ENCODE measurements at places on chromosomes 2 and 18. TPM values are rescaled to one million over a fixed set of nuclear protein-coding genes. Genes with fewer than 3 reads are reported as not detected.

DNA sequence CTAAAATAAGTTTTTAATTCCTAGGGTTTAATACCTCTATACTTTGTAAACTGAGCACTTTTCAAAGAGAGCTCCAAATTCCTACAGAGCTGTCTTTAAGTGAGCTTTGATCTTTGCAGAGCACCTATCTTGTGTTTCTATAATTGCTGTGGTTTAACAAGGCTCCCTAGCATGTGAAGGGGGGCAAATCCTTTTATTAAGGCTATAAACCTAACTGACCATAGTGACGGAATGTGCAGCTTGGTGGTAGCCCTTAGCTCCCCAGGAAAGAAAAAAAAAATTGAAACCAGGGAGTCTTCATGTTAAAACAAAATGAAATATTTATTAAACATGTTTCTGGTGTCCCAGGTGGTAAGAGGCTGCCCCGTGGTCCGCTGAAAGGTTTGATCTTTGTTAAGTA is 78.6 kb upstream of the ETAA1 start:
- H3K4me3 ChIP-seq, result no peak overlapping the region
- H3K27ac ChIP-seq, result no peak overlapping the region
- DNase-seq, result no peak
- H3K36me3 ChIP-seq, result no peaks in the 10 kb centered on the region
- no peaks in the 10 kb centered on the region for H3K27me3 ChIP-seq

DNA sequence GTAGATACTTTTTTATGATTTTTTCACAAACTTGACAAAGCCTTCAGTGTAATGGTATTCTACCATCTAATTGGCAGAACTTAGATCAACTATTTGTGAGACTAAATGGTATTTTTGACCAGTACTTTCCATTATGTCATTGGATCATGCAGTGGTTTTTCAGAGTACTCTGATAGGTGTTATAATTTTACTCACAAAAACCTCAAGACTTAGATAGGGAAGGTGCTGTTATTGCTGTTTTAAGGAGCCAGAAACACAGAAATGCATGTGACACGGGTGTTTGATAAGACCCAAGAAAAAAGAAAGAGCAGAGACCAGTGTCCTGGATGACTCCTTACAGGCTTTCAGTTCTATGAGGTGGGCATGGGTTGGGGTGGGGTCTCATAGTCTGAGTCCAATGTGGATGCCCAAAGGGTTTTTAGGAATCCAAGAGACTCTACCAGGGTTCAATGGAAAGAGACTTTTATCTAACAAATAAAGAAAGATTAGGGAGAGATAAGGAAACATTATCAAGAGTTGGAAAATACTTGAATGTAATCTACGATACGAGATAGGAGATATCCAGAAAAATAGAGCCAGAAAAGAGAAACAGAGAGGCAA is 31.3 kb downstream of the SP140 start:
- H3K27me3 ChIP-seq, result no peaks in the 10 kb centered on the region
- no peaks in the 10 kb centered on the region for H3K36me3 ChIP-seq
- H3K4me3 ChIP-seq, result no peak overlapping the region
- no peak for DNase-seq

GRCh38 chr2:149068996-149069888 is 30.7 kb downstream of the LYPD6B start:
- no peak overlapping the region for H3K27ac ChIP-seq
- H3K36me3 ChIP-seq, result no peaks in the 10 kb centered on the region
- no peak for DNase-seq
- H3K27me3 ChIP-seq, result no peaks in the 10 kb centered on the region

DNA sequence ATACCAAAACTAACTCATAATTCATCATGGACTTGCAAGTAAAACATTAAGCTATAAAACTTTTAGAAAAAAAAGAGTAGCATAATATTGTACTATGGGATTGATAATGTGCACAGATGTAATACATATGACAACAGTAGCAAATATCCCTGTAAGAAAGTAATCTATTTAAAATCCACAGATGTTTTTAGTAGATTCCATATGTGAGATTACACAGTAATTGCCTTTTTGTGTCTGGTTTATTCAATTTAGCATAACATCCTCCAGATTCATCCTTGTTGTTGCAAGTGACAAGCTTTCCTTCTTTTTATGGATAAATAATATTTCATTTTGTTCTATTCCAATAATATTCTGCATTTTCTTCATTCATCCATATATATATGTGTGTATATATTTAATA is 278.2 kb upstream of the LRRTM4 start:
- DNase-seq, result no peak
- H3K4me3 ChIP-seq, result no peak overlapping the region
- H3K27me3 ChIP-seq, result no peaks in the 10 kb centered on the region
- no peak overlapping the region for H3K27ac ChIP-seq

Gene DNMT3A
- total RNA-seq, result 77.9 TPM

Gene B3GNT7
- total RNA-seq, result 0.16 TPM

DNA sequence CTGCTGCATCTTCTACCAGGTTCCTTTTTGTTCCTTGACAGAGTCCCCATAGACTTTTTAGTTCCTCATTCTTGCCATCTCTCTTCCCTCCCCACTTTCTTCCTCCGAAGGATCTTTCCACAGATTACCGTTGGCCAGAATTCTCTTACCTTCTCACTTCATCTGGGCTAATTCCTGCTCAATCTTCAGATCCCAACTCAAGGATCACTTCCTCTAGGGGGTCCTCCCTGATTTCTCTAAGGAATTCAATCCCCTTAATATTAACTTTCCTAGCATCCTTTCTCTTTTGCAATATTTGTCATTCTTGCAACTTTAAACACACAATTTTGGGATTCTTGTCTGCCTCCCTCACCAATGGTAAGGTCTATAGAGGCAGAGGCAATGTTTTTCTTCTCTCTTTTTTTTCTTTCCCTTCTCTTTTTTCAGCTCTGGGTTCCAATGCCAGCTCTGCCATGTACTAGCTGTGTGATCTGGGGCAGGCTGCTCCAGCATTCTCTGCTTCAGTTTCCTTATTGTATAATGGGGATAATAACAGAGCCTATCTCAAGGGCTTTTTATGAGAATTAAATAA is 5.4 kb upstream of the KCNE4 start:
- no peaks in the 10 kb centered on the region for H3K4me1 ChIP-seq
- H3K27me3 ChIP-seq, result no peaks in the 10 kb centered on the region
- no peak overlapping the region for H3K27ac ChIP-seq
- no peaks in the 10 kb centered on the region for H3K36me3 ChIP-seq
- no peak overlapping the region for H3K4me3 ChIP-seq

DNA sequence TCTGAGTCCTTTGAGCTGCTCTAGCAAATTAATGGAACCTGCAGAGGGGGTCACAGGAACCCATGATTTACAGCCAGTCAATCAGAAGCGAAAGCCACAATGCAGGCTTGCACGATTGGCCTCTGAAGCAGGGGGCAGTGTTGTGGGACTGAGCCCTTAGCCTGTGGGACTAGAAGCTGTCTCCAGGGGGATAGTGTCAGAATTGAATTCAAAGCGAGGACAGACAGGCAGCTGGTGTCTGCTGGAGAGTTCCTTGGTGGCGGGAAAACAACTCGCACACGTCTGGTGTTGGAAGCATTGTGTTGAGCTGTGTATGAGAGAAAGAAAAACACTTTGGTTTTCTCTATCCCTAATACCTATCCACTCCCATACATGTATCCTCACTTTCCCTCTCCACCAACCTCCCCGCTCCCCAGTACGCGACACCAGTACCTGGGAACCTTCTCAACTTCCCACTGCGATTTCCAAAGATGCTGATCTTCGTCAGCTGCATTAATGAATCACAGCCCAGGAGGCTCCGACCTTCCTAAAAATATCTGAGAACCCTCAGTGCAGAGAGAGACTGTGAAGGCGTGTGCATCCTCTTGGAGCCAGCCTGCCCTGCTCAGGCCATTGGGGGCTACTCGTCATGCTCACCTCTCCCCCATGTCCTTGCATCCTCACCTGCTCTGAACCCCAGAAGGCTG is 88.2 kb downstream of the HS1BP3 start:
- H3K27me3 ChIP-seq, result no peaks in the 10 kb centered on the region
- no peak overlapping the region for H3K27ac ChIP-seq
- no peak for DNase-seq
- no peaks in the 10 kb centered on the region for H3K36me3 ChIP-seq
- no peaks in the 10 kb centered on the region for H3K4me1 ChIP-seq
- H3K4me3 ChIP-seq, result no peak overlapping the region

DNA sequence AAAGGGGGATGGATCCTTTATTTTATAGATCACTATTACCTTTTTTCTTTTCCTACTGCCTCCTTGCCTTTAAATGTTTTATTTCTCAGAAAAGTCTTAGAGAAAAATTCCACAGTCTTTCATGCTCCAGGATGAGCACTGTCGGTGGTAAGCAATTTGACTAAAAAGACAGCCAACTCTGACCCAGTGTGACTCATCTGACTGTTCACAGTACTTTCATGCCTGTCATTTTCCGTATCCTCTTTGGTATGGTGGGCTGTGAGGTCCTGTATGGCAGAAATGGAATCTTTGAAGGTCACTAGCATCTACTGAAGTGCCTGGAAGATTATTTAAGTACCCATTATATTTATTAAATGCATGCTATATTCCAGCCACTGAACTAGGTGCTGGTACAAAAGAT is 2.1 kb upstream of the RFTN2 start:
- H3K36me3 ChIP-seq, result no peaks in the 10 kb centered on the region
- no peak for DNase-seq
- no peaks in the 10 kb centered on the region for H3K4me1 ChIP-seq
- no peak overlapping the region for H3K27ac ChIP-seq
- no peaks in the 10 kb centered on the region for H3K27me3 ChIP-seq

DNA sequence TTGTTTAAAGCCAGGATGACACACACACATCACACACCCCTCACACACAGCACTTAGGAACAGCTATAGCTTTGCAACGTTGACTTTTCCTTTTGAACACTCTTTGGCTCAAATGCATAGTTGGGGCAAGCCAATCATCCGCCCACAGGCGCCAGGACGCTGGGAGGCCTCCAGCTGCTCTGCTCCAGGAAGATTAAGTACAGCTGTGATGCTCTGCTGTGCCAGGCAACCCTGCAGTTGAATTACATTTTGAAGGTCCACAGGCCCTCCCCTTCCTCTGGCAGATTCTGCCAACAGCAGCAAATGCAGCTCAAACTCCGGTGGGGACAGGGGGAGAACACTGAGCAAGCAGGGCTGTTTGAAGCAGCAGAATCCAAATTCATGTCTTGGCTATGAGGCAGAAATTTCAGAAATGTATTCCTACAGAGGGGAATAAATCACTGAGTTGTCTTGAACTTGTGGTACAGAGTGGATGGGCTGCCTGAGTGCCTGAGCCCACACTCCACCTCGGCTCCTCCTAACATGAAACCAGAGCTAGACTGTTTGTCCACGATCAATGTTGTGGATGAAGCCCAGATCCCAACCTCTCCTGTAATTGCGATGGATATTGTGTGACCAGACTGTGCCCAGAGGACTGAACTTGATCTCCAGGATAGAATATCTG is 86.5 kb upstream of the PPP1CB start:
- no peak overlapping the region for H3K4me3 ChIP-seq
- H3K36me3 ChIP-seq, result no peaks in the 10 kb centered on the region
- H3K27ac ChIP-seq, result no peak overlapping the region
- H3K4me1 ChIP-seq, result no peaks in the 10 kb centered on the region
- no peaks in the 10 kb centered on the region for H3K27me3 ChIP-seq

Gene SH3RF3
- total RNA-seq, result 0.31 TPM

All from CD8-positive, alpha-beta memory T cell (primary cell).